ENCODE measurements at places on chromosomes 5 and 9.
A peak's percentile ranks its signal among the peaks of the same experiment; 100 is the strongest.

GRCh38 chr9:74391816-74392215 is 105.3 kb upstream of the RORB start:
- no peak overlapping the region for H3K27ac ChIP-seq
- no peak overlapping the region for H3K4me3 ChIP-seq
- no peaks in the 10 kb centered on the region for H3K4me1 ChIP-seq
- no peak for DNase-seq
- H3K36me3 ChIP-seq = no peaks in the 10 kb centered on the region

DNA sequence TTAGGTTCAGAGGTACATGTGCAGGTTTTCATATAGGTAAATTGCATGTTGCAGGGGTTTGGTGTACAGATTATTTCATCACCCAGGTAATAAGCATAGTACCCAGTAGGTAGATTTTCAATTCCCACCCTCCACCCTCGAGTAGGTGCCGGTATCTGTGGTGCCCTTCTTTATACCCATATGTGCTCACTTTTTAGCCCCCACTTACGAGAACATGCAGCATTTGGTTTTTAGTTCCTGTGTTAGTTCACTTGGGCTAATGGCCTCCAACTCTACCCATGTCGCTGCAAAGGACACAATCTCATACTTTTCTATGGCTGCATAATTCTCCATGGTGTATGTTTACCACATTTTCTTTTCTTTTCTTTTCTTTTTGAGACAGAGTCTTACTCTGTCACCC is 21.2 kb downstream of the ITK start:
- no peak for DNase-seq
- no peaks in the 10 kb centered on the region for H3K36me3 ChIP-seq
- no peak overlapping the region for H3K27ac ChIP-seq

DNA sequence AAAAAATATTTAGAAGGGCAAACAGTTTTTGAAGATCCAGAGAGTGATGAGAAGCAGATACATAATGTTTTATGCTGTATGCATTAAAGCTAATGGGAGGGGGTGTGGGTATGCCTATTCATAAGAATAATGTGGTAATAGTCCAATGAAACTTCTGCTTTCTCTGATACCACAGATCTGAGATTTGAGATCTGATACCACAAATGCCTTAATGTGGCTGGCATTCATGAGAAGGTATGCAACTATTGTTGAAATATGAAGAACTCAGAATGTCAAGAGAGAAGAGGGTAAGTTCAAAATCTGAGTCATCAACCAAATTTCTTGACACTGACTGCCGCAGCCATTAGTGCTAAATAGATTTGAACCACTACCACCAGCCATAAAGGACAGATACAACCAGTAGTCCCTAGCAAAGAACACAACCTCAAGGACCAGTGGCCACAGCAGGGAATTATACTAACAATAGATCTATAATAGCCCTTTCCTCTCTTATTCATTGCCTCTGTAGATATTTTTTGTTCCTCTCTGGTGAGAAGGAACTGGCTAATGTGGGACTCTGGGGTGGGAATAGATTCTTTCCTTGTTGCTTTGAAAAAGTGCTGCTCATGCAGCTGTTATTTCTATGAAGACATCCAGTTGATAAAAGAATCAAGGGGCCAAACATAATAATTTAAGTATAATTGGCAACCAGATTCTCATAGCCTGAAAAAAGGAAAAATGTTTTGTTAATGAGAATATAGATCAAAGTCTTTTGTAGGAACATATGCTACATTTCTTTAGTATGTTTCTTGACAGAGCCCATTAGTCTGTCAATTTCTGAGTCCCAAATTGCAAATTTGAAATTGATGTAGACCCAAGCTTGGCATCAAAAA is 256.5 kb upstream of the ZNF608 start:
- H3K4me1 ChIP-seq = no peaks in the 10 kb centered on the region
- no peaks in the 10 kb centered on the region for H3K36me3 ChIP-seq
- DNase-seq = no peak

GRCh38 chr9:93302586-93303257 is 118.8 kb downstream of the WNK2 start:
- H3K4me1 ChIP-seq = peaks cover 15% of the 10 kb centered on the region
- H3K27ac ChIP-seq = no peak overlapping the region
- no peak overlapping the region for H3K4me3 ChIP-seq
- no peaks in the 10 kb centered on the region for H3K36me3 ChIP-seq
- no peaks in the 10 kb centered on the region for H3K27me3 ChIP-seq

- H3K27me3 ChIP-seq = no peaks in the 10 kb centered on the region
- no peak overlapping the region for H3K27ac ChIP-seq
- no peak overlapping the region for H3K4me3 ChIP-seq
- no peak for DNase-seq
- H3K36me3 ChIP-seq = peaks cover 14% of the 10 kb centered on the region
Measured at GRCh38 chr5:103546858-103547257, 15.7 kb downstream of the NUDT12 start.

DNA sequence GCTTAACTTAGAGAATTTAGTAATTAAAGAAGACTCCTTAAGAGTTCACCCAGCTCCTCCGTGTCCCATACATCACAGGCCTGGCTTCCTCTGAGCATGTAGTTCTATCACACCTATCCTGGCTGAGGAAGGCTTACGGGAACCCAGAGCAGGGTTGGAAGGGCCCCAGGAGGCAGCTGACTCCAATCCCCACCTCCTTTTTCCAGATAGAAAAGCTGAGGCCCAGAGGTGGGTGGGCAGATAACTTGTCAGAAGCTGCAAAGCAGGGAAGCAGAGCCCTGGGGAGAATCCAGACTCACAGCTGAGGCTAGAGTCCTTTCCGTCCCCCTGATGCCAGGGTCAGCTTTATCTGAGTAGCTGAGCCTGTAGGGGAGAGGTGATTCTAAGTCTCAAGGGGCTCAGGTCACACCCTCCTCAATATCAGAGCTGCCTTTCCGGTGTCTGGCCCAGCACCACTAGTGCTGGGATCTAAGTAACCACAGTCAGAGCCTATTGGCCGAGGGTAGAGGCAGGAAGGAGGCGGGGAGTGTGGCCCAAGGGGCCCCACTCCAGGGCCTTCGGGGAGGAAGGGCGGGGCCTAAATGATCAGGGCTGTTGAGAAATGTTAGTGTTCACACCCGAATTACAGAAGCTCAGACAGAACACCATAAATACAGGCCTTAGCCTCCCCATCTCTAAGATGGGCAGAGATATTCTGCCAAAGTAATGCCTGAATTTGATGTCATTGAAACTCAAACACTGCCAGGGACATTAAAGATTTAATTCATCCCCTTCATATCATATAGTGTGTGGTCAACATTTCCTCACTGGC is 9.9 kb downstream of the CCDC69 start:
- peak overlapping the region; percentile 7 for H3K27ac ChIP-seq
- no peaks in the 10 kb centered on the region for H3K27me3 ChIP-seq
